ENCODE measurements at places on chromosomes 4 and X.

- DNase-seq, result no peak
Measured at GRCh38 chr4:42917296-42917695, 24.8 kb downstream of the GRXCR1 start.

DNA sequence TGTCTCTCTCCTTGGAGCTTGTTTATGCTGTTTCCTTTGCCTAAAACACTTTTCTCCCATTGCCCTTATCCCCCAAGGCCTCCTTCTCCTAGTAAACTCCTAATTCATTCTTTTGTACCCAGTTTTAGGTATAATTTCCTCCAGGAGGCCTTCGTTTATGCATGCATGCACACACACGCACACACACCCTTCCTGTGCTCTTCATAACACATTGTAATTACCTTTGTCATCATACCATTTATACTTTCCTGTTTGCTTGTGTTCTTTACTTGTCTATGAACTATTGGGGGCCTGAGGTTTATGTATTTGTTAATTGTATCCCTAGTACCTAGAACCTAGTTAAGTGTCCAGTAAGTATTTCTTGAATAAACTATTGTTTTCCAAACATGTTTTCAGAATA, 45.5 kb downstream of the XIAP start:
- no peak for DNase-seq

GRCh38 chrX:2185341-2186082, 315.3 kb downstream of the DHRSX start:
- no peak for DNase-seq

- no peak for DNase-seq
Measured at GRCh38 chr4:84913176-84913575, 53.3 kb downstream of the WDFY3 start.

- no peak for DNase-seq
Measured at GRCh38 chr4:56656346-56656643, 24.8 kb downstream of the HOPX start.

Measured in AG04449 (cell line).